ENCODE measurements at places on chromosomes 3 and 15.

GRCh38 chr3:23810343-23811184 is 4.8 kb downstream of the UBE2E1 start:
- DNase-seq, result peak; percentile 65

- no peak for DNase-seq
Observed at GRCh38 chr3:12235691-12236090, 53.2 kb upstream of the PPARG start.

DNA sequence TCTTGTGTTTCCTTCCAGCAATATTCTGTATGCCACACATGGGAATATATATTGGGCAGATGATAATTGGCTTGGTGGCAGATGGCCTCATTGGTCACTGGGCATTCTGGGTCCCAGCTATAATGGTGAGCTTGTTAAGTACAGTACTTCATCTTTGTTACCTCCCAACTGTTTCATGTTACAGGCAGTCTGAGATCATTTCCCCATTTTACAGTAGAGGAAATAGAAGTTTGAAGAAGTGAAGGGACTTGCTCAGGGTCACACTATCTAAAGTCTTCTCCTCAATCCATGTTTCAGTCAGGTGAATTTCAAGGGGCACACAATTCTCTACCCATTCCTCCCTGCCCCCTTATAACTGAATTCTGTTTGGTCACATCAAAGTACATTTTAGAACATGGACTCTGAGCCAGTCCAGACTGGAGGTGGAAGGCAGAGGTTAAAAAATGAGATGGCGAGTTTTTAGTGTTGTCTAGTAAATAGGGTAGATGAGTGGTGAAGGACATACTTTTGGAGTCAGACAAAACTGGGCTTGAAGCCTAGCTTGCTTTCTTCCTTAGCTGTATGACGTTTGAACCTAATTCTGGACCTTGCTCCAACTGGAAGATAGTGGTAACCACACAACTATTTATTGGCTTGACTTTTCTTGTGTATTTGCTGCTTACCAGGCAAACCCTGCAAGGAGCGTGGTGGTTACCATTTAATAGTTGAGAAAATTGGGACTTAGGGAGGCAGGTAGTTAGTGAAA is 2.5 kb downstream of the EEFSEC start:
- no peak for DNase-seq

- DNase-seq, result no peak
Observed at GRCh38 chr15:98083203-98083910, 122.9 kb downstream of the ARRDC4 start.

GRCh38 chr3:95197661-95198060 is 1134.8 kb downstream of the NSUN3 start:
- DNase-seq, result no peak

DNA sequence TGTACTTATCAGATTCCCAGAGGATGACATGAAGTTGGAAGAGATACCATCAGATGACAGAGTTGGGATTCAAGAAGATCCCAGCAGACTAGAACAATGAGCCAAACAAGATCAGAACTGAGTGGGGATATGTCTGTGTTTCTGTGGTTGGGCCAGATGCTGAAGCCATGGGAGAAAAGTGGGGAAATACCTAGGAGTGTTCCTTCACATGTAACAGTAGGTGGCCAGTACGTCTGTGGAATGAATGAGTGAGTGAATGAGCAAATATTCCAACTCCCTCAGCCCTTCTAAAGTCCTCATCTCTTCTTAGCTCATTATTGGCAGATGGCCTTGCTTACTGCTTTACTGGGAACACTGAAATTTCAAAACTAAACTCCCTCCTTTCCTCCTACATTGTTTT is 32.2 kb upstream of the GREM1 start:
- DNase-seq, result no peak

GRCh38 chr15:80693682-80694610 is 1.2 kb upstream of the ABHD17C start:
- DNase-seq, result peak; percentile 59

- no peak for DNase-seq
Observed at GRCh38 chr3:66344391-66344811, 123.6 kb downstream of the SLC25A26 start.

DNA sequence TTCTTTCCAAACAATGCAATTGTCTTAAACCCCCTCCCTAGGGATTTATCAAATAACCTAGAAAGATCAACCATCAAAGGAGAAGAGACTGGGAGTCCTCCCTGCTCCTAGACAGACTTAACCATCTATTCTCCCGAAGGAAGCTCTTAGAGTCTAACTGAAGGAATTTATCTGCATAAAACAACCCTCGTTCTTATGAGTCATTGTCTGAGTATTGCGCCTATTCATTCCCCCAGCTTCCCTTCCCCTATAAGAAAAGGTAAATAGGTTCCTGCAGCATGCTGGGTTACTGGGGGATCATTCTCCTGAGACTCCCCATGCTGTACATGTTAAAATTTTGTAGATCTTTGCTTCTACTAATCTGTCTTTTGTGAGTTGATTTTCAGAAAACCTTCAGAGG is 412.7 kb downstream of the OCA2 start:
- DNase-seq, result no peak

- DNase-seq, result no peak
Observed at GRCh38 chr15:29670266-29670665, 152.0 kb downstream of the TJP1 start.

DNA sequence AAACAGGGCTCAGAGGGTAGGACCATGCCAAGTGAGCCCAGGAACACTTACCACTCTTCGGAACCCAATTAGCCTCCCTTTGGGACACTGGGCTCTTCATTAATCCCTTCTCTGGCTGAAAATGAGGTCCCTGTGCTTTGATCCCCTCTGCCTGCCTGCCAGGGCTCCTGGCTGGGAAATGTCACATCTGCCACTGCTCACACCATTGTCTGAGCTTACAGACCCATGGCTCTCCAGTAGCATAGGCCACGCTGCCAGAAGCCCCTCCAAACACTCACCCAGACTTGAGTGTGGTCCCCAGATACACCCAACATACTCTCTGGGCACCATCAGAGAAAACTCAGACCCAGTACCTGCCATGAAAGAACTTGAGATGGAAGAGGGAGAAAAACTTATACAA is 287.3 kb downstream of the XXYLT1 start:
- no peak for DNase-seq

DNA sequence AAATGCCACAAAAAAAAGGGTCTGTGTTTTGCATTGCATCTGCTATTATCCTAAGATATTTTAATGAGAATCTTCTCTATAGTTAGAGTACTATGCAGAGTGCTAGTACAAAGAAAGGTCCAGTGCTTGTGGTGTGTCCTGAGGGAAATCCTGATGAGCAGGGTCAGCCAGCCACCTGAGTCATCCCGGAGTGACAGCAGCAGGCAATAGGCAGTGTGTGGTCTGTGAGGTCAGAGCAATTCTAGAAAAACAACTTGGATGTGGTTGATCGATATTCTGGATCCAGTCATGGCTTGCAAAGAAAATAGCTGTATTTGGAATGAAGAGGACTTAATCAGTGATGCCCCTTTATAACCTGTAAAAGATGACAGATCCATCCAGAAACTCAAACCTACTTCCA is 119.2 kb downstream of the CTNNB1 start:
- no peak for DNase-seq

DNA sequence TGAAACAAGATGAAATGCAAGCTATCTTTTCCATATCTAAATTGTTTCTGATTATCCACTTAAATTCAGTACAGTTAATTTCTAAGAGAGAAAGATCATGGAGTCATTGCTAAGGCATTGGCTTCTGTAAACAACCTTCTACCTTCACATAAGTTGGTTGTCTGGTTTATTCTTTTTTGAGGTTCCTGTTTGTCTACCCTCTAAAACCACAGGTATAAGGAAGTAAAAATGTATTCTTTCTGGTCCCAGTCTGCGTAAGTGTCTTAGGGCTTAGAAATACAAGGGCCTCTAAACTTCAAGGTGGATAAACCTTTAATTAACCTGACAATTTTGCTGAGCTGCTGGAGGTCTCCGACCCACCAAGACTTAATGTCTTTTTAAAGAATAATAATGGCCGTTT is 3.6 kb upstream of the ATOSA start:
- no peak for DNase-seq

DNA sequence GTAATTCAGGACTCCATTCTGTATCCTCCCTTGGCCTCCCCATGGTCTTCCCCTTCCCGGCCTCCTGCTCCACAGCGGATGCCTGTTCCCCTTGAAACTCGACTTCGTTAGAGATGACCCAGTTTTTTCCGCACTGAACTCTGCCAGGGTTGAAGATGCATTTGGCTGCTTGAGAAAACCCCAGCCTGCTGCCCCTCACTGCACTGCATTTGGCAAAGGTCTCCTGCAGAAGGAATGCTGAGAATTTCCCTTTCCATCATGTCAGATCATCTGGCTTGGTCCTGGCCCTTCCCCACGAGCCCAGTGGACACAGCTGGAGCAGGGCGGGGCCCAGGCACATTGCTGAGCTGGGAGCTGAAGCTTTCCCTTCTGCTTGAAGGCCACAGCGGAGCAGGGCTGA is 37.6 kb upstream of the RGMA start:
- no peak for DNase-seq

DNA sequence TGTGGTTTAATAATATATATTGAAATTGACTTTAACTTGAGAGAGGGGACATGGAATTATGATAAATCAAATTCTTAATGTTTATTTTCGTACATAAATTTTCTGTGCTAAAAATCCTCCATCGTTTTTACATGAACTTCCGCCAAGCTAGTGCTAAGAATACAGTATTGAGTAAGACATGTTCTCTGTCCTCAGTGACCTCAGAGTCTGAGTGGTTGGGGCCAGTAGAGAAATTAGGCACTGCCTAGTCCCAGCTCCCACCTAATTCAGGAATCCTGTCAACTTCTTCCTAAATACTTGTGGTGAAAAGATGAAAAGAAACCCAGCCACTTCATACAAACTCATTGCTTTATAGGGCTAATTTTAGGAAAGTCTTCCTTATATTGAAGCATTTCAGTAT is 110.3 kb downstream of the PPP2R3A start:
- DNase-seq, result no peak

DNA sequence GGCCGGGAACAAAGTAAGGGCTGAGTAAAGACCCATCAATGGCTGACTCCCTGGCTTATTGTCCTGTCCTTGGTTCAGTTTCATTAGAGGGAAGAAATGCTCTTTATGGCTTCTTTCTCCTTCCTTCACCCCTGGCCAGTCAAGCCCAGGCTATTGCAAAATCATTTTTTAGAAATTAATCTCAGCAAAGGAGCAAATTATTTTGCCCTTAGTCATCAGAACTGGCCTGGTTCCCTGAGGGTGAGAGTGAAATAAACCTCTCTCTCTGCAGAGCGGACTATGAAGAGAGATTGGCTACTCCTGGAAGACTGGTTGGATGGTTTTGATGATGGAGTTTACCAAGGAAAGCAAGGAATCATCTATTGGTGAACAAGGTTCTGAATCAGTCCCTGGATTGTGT is 52.7 kb upstream of the OXTR start:
- no peak for DNase-seq

- no peak for DNase-seq
Observed at GRCh38 chr15:90080458-90080755, 21.9 kb downstream of the IDH2 start.

DNA sequence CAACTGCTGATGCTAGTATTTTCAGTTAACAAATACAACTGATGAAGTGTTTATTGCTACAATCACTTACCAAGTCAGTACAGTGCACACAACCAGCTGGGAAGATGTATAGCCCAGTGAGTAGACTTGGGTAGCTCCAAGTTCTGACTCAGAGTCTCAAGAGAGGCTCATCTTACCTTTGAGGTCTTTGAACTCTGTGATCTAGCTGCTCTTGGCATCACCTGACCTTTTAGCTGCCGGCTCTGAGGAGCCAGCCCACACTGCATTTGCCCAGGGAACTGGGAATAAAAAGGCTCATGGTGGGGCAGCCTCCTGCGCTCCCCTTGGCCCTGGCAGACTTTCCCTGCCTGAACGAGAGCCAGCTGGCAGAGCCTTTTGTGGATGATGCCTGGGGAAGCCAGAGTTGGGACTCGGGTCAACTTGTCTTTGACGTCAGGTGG is 82.6 kb downstream of the CEMIP start:
- DNase-seq, result peak; percentile 85

DNA sequence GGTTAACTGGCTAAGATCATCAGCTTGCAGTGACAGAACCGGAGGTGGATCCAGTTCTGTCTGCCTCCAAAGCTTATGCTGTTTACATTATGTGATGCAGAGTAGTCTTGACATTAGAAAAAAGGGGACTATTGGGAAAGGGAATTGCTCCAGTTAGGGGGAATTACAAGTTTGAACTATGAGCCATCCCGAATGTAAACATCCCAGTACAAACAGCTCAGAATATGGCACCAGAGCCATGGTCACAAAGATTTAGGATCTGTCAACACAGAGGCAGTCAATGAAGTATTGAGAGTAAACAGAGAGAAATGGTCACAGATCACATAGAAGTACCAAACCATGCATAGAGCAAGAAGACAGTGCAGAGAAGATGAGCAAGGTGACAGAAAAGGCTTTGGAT is 39.8 kb upstream of the CRTC3 start:
- DNase-seq, result no peak

- no peak for DNase-seq
Observed at GRCh38 chr15:64930019-64930652, 18.4 kb downstream of the ANKDD1A start.

- no peak for DNase-seq
Observed at GRCh38 chr15:96117270-96117669, 213.2 kb upstream of the NR2F2 start.

- no peak for DNase-seq
Observed at GRCh38 chr3:16463119-16463518, 50.4 kb downstream of the RFTN1 start.

DNA sequence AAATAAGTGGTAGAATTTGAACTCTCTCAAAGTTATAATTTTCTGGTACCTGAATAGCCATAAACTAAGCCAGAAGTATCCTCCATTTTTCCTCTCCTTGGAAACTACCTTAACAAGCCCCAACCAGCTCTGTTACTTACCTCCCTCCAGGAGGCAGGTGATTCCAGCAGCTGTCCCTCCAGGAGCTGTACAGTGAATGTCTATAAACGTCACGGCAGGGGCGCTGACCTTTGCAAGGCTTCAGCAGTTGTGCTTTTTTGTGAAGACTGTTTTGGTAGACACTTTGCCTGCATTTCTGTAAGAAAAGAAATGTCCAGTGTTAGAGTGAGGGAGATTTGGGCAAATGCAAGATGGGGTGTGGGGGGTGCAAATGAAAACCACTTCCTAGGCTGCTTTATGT is 67.2 kb downstream of the LEO1 start:
- no peak for DNase-seq

DNA sequence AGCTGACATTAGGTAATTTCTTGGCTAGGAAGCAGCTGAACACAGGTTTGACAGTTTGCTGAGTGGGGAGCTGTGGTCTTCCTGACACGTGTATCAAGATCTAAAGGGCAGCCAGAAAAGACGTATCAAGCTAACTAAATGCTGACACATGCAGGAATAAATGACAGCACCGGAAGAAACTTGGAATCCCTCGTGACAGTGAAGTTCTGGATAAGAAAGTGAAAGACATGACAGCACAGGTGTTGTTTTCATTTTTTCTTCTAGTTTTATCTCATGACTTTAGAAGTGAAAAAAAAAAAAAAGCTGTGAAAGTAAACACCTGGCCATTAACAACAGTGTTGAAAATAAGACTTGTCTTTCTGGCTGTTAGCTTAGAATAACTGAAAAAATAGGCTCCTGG is 48.7 kb downstream of the FGF7 start:
- no peak for DNase-seq

GRCh38 chr3:161649900-161650484 is 153.4 kb downstream of the OTOL1 start:
- DNase-seq, result no peak
